ENCODE measurements at places on chromosomes 16 and 17.

DNA sequence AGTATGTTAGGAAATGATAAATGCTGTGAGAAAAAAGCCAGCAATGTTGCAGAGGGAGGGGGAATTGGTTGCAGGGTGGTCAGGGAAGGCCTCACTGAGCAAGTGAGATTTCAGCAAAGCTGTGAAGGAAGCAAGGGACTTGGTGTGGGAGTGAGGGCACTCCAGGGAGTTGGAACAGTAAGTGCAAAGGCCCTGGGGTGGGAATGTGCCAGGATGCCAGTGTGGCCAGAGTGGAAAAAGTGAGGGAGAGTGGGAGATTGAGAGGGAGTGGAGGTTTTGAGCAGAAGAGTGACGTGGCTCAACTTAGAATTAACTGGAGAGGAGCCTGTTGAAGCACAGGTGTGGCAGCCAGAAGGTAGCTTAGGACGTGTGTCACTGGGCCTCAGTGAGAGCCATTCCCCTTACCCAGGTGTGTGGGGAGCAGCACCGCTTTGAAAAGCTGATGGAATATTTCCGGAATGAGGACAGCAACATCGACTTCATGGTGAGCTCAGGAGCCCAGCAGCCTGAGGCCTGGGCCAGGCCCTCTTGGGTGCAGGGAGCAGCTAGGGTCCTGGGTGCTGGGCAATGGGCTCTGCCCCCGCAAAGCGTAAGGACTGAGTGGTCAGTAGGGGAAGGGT lies 16.6 kb downstream of the FMNL1 start:
- H3K27ac ChIP-seq, result no peak overlapping the region
- H3K27me3 ChIP-seq, result no peaks in the 10 kb centered on the region
- H3K36me3 ChIP-seq, result no peaks in the 10 kb centered on the region
- no peaks in the 10 kb centered on the region for H3K4me1 ChIP-seq

GRCh38 chr17:20156196-20157000 lies 147.2 kb downstream of the SPECC1 start:
- H3K27me3 ChIP-seq, result no peaks in the 10 kb centered on the region
- H3K36me3 ChIP-seq, result no peaks in the 10 kb centered on the region
- H3K27ac ChIP-seq, result no peak overlapping the region
- H3K4me1 ChIP-seq, result peaks cover 6% of the 10 kb centered on the region
- H3K4me3 ChIP-seq, result peak overlapping the region; percentile 74
- DNase-seq, result peak; percentile 76

- no peaks in the 10 kb centered on the region for H3K36me3 ChIP-seq
- H3K4me3 ChIP-seq, result no peak overlapping the region
- H3K27me3 ChIP-seq, result no peaks in the 10 kb centered on the region
Measured at GRCh38 chr17:81432941-81433340, 37.7 kb downstream of the BAHCC1 start.

- no peaks in the 10 kb centered on the region for H3K4me1 ChIP-seq
- no peaks in the 10 kb centered on the region for H3K36me3 ChIP-seq
- H3K4me3 ChIP-seq, result no peak overlapping the region
- H3K27ac ChIP-seq, result no peak overlapping the region
- no peak for DNase-seq
- no peaks in the 10 kb centered on the region for H3K27me3 ChIP-seq
Measured at GRCh38 chr16:78955206-78955605, 645.3 kb downstream of the MAF start.

DNA sequence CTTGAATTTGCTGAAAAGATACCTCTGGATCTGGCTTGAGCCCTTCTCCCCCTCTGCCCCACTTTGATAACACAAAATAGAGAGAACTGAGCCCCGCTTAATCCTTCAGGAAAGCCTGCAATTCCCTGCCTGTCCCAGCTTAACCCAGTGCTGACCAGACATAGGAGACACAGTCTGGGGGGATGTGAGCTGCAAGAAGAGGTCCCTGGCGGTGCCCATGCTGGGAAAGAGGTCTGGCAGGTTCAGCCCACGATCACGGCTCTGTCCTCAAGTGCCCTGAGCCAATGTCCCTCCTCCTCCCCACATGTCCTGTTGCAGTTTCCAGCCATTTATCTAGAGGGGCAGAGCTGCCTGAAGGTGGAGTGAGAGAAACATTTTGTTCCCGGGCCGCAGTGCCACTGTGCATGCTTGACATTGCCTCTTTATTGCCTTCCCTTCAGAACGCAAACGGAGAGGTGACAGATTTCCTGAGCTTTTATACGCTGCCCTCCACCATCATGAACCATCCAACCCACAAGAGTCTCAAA lies 29.0 kb downstream of the PLCD3 start:
- H3K4me1 ChIP-seq, result no peaks in the 10 kb centered on the region
- H3K27ac ChIP-seq, result no peak overlapping the region
- DNase-seq, result no peak
